Activated CD8-positive, alpha-beta memory T cell treated with anti-CD3 and anti-CD28 coated beads for 4 hours (primary cell): ENCODE measurements at places on chromosomes 11 and 22.

DNA sequence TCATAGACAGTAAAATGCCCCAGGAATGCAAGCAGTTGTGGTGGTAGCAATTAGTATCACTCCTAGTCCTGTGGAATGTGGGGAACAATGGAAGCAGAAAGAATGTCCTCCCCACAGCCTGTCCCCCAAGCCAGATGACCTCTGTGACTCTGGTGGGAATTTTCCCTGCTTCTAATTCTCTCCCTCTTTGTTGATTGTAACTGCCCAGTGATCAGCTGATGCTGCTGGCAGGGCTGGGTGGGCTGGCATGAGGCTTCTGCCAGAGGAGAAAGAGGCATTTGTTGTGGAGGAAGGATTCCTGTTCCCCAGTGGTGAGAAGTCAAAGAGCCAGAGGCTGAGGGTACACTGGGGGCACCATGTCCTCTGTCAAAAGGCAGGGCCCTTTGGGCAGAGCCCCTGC, 116.7 kb upstream of the NCAM1 start:
- no peak for DNase-seq

- no peak for DNase-seq
Observed at GRCh38 chr11:74749127-74749964, 697 bp downstream of the RNF169 start.

- DNase-seq = no peak
Observed at GRCh38 chr11:9266926-9267325, 1.8 kb upstream of the DENND5A start.

- no peak for DNase-seq
Observed at GRCh38 chr11:32073644-32074026, 17.2 kb upstream of the RCN1 start.

DNA sequence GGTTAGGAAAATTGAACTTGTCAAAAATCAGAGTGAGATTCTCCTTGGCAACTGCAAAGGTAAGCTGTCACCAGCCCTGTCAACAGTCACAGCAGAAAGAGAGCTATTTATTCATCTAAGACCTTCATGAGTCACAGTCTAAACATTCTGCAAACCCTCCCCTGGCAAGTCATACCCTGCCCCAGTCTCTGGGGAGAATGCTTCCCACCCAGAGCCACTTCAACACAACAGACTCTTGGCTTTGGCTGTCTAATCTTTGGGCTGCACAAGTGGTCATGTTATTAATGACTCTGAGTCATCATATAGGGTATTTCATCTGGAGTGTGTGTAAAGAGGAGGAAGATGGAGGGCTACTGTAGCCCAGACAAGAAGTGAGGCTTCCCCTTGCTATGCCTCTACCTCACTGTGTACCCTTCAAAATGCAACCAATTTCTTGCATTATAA, 153.4 kb downstream of the CCDC34 start:
- DNase-seq = no peak

GRCh38 chr11:113534625-113535024, 59.4 kb upstream of the DRD2 start:
- no peak for DNase-seq

DNA sequence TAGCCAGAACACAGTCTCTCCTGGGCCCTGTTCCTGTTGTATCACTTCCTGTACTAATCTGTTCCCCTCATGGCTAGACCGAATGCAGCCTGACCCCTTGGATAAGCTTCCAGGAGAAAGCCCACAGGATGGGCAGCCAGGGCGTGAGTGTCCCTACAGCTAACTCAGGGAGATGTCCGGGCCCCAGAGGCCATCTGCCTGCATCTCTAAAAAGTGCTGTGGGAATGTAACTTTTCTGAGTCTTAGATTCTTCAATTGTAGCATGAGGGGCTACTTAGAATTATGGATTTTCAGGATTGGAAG, 7.7 kb upstream of the MALAT1 start:
- DNase-seq = no peak

DNA sequence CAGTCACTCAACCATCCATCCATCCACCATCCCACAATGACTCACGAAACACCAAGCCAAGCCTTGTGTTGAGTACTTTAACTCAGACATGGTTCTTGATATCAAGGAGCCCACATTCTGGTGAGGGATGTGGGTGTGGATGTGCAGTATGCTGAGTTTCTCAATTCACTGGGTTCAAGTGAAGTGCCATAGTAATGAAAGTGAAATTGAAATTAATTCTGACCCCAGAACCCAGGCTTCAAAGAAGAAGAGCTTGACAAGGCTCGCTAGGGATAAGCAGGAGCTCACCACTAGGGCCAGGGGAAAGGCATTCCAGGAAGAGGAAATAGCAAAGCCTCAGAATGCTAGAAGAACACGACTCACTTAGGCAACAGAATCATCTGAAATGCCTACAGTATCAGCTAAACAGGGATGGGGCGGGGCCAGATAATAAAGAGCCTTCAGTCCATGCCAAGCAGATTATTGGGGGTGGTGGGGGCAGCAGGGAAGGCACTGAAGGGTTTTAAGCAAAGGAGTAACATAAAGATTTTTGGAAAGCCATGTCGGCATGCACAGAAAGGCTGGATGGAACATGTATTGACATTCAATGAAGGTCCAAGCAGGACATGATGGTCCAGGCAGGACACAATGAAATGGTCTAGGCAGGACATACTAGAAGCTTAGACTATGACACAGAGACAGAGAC, 37.2 kb downstream of the RTL6 start:
- DNase-seq = no peak

GRCh38 chr11:36478700-36479329, 31.3 kb downstream of the TRAF6 start:
- no peak for DNase-seq

DNA sequence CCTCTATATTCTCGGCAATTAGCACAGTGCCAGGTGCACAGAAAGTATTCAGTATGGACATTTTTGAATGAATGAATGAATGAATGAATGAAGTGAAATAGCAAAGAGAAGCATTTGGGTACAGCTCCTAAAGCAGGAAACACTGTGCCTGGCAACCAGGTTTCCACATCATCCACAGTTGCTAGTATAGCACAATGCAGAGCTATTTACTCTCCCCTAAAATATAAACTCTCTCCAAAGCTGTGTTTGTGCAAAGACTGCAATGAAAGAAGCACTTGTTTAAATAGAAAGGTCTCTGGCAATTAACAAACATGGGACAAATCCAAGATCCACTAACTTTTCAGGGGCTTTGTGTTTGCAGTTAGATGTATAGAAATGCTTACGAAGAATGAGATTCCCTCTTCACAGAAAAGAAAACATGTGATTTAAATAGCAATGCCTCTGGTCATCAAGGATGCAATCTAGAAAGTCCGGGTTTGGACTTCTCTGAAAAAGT, 103.0 kb upstream of the OPCML start:
- DNase-seq = no peak

GRCh38 chr22:23062616-23063538, 7.4 kb upstream of the GNAZ start:
- DNase-seq = no peak

DNA sequence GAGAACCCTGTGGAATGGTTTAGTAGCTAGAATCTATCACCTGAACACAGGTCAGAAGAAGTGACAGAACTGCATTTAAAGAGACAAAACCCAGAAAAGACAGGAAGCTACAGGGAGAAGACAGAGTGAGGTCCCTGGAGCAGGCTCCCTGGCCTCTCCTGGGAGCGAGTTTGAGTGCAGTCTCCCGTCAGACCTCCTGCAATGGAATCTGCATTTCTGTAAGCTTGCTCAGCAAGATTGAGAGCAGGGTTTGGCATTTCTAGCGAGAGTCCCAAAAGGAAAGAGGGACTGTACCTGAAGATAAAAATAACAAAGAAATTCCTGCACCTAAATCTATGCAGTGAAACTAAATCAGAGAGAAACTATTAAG, 74.2 kb downstream of the MORC2 start:
- no peak for DNase-seq

DNA sequence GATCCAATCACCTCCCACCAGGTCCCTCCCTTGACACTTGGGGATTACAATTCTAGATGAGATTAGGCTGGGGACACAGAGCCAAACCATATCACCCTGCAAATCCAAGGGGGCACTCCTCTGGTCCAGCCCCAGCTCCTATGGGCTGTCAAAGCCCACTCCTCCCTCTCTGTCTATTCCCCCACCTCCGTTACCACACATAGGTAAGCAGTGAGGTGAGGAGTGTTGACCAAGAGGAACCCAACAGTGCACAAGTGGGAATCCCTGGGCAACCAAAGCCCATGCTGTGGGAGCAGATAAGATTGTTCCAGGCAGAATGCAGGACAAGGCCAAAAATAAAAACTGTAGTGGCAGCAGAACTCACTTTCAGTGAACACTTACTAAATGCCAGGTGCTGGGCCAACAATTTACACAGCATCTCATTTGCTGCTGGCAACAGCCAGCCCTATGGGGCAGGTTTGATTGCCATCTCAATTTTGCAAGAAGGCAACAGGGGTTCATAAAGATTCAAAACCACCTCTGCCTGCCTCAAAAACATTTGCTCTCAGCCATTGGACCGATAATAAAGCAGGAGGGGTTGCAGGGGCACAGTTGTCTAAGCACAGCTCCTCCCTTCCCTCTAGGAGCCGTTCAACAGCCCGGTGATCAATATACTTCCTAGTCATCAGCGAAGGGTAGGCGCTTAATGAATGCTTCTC, 8.9 kb downstream of the SDF2L1 start:
- DNase-seq = no peak

- no peak for DNase-seq
Observed at GRCh38 chr11:134951305-134951700, 539.3 kb upstream of the B3GAT1 start.

GRCh38 chr11:13316528-13316961, 39.0 kb downstream of the BMAL1 start:
- DNase-seq = no peak

DNA sequence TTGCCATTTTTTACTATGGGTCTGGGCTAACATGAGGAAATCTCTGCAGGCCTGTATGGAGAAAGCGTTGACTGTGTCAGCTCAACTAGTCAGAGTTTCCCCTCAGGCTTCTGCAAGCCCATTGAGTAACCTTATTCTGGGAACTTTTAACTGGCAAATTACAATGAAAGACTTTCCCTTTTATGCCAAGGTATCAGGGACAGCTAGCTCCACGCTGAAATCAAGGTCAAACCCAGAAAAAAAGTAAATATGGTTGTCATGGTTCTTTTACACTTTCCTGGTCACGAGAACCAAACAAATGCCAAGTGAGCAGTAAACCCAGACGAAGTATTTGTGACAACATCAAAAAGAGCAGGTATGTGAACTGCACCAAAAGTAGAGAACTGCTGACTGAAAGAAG, 13.8 kb downstream of the OSBP start:
- no peak for DNase-seq

- no peak for DNase-seq
Observed at GRCh38 chr11:10309163-10310093, 4.6 kb downstream of the ADM start.

DNA sequence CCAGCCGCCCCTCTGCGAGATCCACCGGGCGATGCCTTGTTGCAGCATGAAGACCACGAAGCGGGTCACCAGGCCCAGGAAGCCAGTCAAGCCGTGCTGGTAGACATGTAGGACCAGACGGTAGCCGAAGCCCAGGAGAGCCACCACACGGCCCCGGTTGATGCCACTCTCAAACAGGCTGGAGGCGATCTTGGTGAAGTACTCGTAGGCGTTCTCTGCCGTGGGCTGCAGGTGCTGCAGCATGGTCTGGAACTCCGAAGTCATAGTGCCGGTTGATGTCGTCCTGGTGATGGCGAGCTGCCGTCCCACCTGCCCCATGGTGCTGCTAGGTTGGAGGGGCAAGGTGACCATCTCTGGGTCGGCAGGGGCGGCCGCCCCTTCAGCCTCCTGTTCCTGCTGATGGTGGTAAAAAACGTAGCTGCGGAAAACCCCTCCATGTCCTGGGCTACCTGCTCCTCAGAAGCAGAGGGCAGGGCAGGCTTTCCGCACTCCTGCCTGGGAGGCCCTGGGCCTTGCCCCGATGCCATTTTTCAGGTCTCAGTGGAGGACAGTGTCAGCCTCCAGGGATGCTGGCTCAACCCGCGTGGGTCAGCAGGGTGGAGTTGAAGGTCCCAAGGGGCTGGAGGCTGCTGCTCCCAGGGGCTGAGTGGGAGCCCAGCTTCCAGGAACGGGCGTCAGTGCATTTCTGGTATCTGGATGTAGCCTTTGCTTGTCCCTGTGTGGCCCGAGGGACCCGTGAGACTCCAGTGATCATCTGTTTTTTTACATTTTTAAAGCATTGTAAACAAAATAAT, 98.7 kb downstream of the ADAMTS15 start:
- no peak for DNase-seq

DNA sequence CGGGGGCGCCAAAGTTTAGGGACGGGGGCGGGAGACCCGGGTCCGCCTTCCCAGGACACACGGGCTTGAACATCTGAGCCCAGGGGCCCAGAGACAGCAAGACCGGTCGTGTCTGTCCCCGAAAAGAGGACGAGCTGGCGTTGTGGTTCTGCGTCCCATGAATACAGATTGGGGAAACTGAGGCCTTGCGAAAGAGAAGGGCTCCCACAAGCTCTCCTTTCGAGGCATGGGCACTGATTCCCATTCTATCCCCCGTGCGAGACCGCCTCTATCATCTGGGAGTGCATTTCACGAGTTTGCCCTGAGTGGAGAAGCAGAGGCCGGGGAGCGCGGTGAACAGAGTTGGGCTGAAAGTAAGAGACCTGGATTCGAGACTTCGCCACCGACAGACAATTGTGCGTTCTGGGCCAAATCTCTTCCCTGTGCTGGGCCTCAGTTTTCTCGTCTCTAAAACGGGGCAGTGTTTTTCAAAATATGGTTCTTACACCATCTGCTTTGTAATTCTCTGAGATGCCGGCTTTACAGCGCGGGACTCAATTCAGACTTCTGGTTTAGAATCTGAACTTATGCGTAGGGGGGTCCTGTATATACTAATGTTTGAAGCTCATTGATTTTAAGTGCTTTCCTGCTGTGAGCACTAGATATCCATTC, 471 bp downstream of the RNF185 start:
- no peak for DNase-seq

DNA sequence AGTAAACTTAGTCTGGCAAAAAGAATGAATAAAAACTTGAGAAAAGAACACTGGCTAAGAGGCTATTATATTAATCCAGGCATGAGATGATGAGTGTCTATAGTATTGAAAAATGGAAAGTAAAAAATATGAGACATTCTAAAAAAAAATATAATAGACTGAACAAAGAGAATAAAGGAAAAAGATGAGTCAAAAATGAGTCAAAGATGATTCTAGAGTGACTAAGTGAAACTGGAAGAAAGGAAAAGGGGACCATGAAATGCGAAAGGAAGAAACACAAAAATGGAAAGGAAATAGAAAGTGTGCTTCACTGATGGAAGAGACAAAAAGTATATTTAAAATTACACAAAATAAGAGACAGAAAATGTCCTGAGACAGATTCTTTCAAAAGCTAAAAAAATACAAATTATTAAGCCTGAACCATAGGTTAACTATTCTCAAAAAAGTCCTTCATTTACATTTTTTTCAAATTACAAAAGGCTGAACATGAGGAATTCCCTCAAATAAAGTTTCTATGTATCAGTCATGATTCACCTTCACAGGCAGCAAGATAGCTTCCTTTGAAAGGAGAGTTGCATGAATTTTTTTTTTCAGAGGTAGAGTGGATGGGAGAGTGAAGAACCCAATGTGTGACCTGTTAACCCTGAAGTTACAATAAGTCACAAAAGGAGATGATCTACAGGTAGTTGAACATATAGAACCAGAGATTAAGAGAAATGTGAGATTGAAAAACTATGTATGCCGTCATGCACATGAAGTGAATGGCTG, 75.2 kb downstream of the EIF3M start:
- no peak for DNase-seq

GRCh38 chr22:19955241-19956128, 13.9 kb upstream of the TXNRD2 start:
- no peak for DNase-seq

- DNase-seq = no peak
Observed at GRCh38 chr11:66688561-66689534, 11.2 kb upstream of the RBM4B start.
